ENCODE measurements at places on chromosomes 7 and 10.

DNA sequence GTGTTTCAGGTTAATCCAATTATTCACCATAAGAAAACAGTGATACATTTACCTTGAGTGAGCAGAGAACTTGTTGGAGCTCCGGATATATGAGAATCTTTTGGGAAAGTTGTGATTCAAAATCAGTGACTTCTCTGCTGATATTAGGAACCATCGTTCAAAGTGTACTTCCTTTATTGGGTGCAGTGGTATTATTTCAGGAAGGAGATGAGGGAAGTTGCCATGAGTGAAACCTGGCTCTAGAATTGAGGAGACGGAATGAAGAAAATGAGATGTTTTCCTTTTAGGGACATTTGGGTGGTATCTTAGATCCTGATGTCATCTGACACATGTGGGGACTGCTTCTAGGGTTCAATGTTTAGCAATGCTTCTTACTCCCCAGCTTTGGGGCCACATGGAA is 343.9 kb downstream of the ABCA13 start:
- DNase-seq = no peak

DNA sequence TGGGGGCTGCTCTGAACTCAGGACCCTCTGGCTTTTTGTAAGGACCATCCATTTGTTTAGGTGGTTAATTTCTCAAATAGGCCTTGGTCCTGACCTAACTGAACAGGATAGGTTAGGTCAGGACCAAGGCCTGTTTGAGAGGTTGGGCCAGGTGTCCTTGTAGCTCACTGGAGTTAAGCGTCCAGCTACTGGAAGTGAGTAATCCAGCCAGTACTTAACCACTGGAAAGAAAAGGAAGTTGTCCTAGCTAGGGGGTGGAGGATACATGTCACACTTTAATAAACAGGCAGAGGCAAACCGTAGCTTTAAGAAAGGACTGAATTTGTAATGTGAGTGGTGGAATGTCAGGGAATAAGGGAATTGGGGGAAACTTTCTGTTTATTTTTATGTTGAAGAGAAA is 96.0 kb downstream of the GPR85 start:
- peak; percentile 79 for DNase-seq

- DNase-seq = no peak
These were observed 34.9 kb downstream of the PRKAR2B start for GRCh38 chr7:107079212-107079940.

GRCh38 chr7:6637544-6638229 is 569 bp downstream of the ZNF316 start:
- DNase-seq = peak; percentile 18

- DNase-seq = peak; percentile 13
These were observed 819 bp upstream of the TRIM4 start for GRCh38 chr7:99920149-99920548.

GRCh38 chr10:63388421-63389031 is 77.3 kb downstream of the JMJD1C start:
- DNase-seq = no peak

DNA sequence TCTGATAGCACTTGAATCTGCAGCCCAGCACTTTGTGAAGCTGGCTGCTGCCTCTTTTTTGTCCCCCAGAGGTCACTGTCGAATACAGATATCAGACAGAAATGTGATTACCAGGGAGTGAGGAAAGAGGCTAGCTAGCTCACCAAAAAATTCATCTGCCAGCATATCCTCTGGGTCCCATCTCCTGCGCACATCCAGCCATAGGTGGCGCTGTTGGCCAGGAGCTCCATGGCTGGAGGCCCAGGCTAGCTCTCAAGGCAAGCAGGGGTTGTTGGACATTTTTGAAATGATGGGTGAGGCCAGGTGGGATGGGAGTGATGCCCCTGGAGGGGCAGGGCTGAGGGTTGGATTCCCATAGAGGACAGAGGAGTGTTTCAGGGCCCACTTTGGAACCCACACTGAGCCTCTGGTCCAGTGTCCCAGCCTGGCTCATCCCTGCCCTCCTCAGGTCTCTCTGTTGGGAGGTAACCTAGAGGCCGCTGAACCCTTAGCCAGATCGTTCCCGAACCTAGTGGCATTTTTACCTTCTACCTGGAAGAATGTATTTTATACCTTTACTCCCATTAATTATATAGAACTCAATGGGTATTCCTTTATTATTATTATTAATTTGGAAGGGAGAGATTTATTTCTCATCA is 14.8 kb downstream of the DPCD start:
- peak; percentile 76 for DNase-seq
